ENCODE measurements at places on chromosomes 13 and 19. TPM values are rescaled to one million over a fixed set of nuclear protein-coding genes. Genes with fewer than 3 reads are reported as not detected.

Gene LIN37
- total RNA-seq, result 8.2 TPM

DNA sequence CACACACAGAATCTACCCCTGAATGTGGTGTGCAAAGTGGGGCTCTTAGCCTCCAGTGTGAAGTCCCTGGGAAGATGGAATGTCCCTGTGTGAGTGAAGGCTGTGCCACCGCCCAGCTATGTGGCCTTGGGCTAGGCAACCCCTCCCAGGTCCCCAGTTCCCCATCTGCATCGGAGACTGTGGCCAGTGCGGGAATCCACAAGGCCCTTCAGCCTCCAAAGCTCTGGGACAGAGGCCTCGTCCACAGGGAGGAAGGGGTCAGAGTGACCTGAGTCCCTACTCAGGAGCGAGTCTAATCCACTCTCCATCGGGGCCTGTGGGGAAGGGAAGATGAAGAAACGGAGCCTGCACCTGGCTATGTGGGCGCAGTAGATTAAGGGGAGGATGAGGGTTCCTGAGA lies 19.3 kb upstream of the KIR3DL3 start:
- no peak for DNase-seq

Gene ZNF71
- total RNA-seq, result 6.4 TPM

- DNase-seq, result no peak
Measured at GRCh38 chr13:48653472-48653939, at the start of gene CYSLTR2. Gene CYSLTR2 (plus strand): TSS chr13:48653929. CDS start chr13:48706818, 52,889 bp downstream.

GRCh38 chr13:96539791-96540190 lies 449.9 kb downstream of the HS6ST3 start:
- no peak for DNase-seq

Gene NDUFB7
- 529 TPM for total RNA-seq

GRCh38 chr13:101424381-101425155 lies 8.3 kb upstream of the NALCN start:
- DNase-seq, result no peak

Gene CYP2F1
- not detected for total RNA-seq

- no peak for DNase-seq
Measured at GRCh38 chr13:94178625-94179244, 300.7 kb downstream of the DCT start.

DNA sequence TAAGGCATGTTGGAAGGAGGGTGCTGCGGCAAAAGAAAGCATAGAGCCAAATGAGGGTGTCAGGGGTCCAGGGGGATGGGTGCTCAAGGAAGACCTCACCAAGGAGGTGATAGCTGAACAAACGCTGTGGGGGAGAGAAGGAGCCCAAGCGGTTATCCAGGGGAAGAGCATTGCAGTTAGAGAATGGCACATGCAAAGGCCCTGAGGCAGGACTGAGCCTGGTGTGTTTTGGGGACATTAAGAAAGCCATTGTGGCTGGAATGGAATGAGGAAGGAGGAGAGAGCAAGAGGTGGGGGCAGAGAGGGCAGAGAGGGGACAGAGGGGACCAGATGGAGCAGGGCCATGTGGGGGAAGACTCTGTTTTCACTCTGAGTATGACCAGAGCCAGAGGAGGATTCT lies 6.1 kb upstream of the MYH14 start:
- DNase-seq, result no peak

Gene CEACAM3
- 0.32 TPM for total RNA-seq

DNA sequence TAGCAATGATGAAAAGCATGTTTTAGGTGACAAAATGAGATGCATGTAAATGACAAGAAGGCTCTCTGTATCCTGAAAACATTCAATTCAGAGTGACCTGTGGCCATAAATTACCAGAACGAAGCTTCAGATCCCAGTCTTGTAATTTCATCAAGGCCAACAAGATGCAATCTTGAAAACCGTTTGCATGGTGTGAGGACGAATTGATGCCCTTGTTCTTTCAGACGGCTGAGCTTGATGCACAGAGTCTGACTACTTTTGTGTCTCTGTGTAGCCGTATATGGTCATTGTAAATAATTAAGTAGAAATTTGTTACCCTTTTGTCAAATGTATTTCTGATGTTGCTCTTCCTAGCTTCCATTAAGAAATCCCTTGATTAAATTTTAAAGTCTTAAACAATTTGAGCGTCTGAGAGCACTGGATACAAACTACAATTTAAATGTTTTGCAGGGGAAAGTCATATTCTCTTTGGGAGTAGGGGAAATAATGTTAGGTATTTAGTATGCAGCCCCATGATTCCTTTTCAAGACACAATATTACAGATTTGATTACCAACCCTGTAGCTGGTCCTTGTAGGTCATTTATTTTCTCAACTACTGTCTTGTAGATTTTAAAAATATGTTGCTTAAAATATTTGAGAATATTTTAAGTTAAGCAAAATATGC lies 125.8 kb upstream of the PCDH9 start:
- DNase-seq, result no peak

- no peak for DNase-seq
Measured at GRCh38 chr13:34941436-34941834, 635 bp upstream of the NBEA start.

- DNase-seq, result no peak
Measured at GRCh38 chr19:7953060-7953459, 9.6 kb upstream of the TIMM44 start.
